ENCODE measurements at places on chromosomes 16 and 17.

GRCh38 chr17:82503094-82503727, 16.3 kb upstream of the FOXK2 start:
- no peak for DNase-seq

- no peak for DNase-seq
These were observed 2.1 kb downstream of the PSMB10 start for GRCh38 chr16:67934306-67935100.

- DNase-seq, result peak; percentile 57
These were observed 1.1 kb downstream of the PHF12 start for GRCh38 chr17:28950017-28950751.

DNA sequence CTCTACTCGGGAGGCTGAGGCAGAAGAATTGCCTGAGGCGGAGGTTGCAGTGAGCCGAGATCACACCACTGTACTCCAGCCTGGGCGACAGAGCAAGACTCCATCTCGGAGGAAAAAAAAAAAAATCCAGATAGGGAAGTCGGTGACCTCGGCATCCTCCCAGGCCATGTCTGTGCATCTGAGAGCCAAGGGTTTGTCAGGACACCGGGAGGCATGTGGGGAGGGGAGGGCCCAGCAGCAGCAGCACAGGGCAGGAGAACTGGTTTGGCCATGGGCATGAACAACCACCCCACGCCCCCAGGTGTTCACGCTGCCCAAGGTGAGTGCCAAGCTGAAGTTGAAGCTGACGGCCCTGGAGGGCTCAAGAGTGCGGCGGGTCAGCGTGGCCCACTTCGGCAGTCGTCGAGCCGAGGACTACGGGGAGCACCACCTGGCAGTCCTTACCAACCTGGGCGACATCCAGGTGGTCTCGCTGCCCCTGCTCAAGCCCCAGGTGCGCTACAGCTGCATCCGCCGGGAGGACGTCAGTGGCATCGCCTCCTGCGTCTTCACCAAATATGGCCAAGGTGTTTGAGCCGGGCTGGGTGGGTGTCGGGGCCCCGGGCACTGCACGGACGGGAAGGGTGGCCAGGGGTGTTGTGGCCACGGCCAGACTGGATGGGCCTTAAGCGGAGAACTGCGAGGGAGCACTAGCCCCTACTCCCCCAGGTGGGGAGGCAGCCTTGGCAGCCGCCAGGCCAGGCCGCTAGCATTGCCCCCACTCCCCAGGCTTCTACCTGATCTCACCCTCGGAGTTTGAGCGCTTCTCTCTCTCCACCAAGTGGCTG, 14.7 kb upstream of the MYO15B start:
- DNase-seq, result no peak

DNA sequence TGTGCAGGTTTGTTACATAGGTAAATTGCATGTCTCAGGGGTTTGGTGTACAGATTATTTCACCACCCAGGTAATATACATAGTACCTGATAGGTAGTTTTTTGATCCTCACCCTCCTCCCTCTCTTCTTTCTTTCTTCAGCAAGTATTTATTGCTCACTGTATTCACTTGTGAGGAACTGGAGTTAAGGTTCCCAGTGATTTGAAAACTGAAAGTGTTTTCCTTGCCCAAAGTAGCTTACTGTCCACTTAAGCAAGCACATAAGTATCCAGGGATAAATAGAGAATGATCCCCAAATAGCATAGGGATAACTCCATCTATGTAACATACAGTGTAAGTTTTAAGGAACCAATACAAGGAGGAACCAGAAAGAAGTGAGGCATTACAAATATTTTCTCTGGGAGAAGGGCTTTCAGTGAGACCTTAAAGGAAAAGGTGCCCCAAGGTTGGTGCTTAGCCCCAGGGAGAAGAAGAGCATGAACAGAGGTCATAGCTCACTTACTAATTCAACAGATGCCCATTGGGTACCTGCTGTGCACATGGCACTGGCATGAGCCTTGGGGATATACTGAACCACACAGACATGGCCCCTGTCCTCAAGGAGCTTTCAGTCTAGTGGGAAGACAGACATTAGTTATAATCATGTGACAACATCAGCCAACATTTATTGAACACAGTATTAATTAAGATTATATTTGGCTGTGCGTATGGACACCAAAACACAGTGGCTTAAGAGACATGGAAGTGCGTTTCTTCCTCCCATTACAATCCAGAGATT, 17.0 kb downstream of the MYL4 start:
- no peak for DNase-seq

- DNase-seq, result no peak
These were observed 16.7 kb downstream of the PGS1 start for GRCh38 chr17:78395155-78395554.

- no peak for DNase-seq
These were observed 1.5 kb upstream of the PVALEF start for GRCh38 chr17:81163703-81164370.
